Activated T-cell treated with anti-CD3 and anti-CD28 coated beads for 24 hours (primary cell): ENCODE measurements at places on chromosomes 1 and 21.

GRCh38 chr1:30101487-30102227 lies 621.7 kb downstream of the MATN1 start:
- no peak for DNase-seq

- no peak for DNase-seq
Measured at GRCh38 chr1:119341372-119341947, 27.1 kb upstream of the HAO2 start.

DNA sequence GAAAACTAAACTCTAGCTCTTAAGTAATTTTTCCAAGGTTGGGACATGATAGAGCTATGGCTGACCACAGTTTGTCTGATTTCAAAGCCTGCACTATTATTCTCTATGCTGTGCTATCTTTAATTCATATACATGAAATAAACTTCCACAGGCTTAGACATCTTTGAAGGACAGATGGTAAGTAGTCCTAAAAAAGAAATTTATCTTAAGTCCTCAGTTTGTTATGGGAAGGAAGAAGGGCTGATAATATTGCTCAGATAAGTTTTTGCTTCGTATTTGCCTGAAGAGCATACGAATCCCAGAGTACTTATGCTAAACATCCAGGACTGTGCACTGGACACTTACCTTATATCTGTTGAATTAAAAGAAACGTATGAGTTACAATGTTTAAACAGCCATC lies 39.6 kb downstream of the VCAM1 start:
- DNase-seq = no peak

DNA sequence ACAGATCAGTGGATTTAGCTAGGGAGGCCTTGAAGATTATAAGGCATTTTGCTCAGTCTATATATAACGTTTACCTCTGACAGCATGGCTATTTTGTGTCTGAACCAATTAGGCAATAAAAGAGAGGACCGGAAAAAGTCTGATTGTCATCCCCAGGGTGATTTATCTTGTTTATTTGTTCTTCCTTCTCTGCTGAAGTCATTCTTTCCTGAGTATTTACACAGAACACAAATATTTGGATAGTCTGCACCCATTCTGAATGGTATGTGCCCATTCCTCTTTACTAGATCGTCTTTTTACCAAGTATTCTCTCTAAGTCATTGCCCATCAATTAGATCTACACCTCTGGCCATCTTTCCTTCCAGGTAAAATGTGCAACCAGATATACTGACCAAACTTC lies 1602.9 kb downstream of the KCNT2 start:
- DNase-seq = no peak

GRCh38 chr1:111603979-111604378 lies 15.6 kb upstream of the RAP1A start:
- peak; percentile 72 for DNase-seq

- DNase-seq = no peak
Measured at GRCh38 chr1:2969845-2970291, 51.4 kb upstream of the ACTRT2 start.

DNA sequence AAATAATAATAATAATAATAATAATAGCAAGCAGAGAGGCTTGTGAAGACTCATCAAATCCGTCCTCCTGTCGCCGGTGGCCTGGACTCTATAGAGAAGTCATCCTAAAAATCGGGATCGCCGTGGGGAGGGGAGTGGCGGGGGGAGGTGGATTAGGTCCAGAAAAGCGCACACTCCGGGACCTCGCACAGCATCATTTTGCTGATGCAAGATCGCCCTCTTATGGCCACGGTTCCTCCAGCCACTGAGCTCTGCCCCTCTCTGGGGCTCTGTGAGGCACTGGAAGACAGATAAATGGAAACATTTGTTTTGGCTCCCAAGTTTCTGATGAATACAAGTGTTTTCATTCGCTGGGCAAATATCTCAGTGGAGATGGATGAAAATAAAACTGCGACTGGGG lies 612.0 kb downstream of the MATN1 start:
- DNase-seq = no peak

DNA sequence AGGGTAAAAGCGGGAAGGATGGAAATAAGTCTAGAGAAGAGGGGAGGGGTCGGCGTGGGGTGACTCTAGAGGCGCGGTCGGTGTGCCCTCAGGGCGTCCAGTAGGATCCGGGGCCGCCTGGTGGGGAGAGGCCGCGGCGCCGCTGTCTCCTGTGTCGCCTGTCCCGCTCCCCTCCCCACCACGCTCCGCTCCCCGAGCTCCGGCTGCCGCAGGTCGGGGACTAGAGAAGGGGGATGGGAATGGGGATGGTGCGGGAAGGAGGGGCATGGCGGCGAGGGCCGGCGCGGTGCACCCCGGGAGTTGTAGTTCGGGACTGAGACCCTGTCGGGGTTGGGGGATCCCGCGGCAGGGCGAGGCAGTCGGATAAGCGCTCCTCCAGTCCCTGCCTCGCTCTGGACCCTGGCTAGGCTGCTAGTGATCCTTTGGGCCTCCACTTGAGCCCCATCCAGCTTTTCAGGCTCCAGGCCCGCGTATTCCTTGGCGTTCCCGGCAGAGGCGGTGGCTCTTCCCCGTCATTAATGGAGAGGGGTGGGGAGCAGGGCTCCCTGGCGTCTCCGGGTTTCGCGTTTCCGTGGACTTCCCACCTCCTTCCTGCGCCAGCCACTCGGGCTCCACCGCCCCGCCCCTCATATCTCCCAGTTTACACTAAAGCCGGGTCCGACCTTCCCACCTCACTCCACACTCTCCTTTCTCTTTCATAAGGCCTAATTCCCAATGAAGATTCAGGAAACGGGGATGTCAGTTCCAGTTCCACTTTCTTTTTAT lies at the start of gene ENTREP3:
ENTREP3 (minus strand) TSS at position 241 of the 765 bp plus-strand sequence. CDS start 606 bp downstream, outside the sequence.
- peak; percentile 74 for DNase-seq

- DNase-seq = no peak
Measured at GRCh38 chr1:59743324-59744091, 71.2 kb upstream of the HOOK1 start.

DNA sequence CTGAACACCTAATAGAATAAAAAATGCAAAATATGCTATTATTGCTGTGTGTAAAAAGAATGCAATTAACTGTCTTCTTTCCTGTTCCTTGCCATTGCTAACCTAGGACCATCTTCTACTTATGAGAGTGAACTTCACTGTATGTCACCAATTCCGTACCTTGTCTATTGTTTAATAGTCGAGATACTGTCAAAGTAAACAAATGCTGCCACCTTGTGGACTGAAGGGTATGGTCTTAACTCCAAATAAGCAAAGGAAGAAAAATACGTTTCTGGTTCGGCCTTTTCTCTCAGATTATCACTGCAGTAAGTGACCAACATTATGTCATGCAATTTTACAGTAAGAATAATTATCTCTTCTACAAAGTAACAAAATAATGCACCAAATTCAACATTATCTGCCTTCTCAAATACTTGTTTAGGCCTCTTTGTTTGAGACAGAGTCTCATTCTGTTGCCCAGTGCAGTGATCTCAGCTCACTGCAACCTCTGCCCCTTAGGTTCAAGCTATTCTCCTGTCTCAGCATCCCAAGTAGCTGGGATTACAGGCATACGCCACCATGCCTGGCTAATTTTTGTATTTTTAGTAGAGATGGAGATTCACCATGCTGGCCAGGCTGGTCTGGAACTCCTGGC lies 133.4 kb downstream of the COP1 start:
- peak; percentile 14 for DNase-seq

DNA sequence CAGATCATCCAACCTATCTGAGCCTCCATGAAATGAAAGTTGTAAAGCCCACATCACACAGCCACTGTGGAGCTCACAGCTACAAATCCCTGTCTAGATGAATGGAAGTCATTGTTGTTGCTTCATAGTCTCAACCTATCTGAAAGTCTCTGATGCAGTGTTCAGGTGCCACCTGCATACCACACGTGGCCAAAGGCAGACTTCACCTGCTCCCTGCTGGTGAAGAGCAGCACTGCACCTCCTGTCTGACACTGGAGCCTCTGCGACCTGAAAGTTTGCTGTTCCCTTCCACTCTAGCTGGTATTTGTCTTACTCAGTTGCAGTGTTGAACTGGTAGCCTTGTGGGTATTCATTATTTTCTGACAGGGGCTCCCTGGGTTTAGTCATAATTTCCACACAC lies 18.4 kb downstream of the LORICRIN start:
- peak; percentile 35 for DNase-seq

- DNase-seq = no peak
Measured at GRCh38 chr1:201229095-201229494, 38.5 kb downstream of the IGFN1 start.

- DNase-seq = no peak
Measured at GRCh38 chr1:156284757-156285156, 632 bp downstream of the TMEM79 start.

GRCh38 chr1:222772996-222773379 lies 36.0 kb downstream of the FAM177B start:
- no peak for DNase-seq

DNA sequence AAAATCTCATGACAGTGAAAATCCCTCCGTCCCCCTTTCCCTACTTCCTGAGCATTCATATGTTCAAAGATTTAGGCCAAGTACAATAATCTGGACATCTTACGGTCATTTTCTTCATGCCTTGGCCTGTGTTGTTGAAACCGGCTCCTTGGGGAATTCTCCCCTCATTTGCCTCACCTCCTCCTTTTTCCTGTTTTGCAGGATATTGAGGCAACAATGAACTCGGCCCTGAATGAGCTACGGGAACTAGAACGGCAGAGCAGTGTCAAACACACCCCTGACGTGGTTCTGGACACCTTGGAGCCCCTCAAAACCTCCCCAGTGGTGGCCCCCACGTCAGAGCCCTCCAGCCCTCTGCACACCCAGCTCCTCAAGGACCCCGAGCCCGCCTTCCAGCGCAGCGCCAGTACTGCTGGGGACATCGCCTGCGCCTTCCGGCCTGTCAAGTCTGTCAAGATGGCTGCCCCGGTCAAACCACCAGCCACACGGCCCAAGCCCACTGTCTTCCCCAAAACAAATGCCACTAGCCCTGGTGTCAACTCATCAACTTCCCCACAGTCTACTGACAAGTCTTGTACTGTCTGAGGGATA lies 9.3 kb upstream of the IKBKE start:
- no peak for DNase-seq

- DNase-seq = no peak
Measured at GRCh38 chr1:94067196-94067595, 53.8 kb downstream of the ABCA4 start.

GRCh38 chr1:59070610-59071009 lies 226.3 kb upstream of the FGGY start:
- no peak for DNase-seq

DNA sequence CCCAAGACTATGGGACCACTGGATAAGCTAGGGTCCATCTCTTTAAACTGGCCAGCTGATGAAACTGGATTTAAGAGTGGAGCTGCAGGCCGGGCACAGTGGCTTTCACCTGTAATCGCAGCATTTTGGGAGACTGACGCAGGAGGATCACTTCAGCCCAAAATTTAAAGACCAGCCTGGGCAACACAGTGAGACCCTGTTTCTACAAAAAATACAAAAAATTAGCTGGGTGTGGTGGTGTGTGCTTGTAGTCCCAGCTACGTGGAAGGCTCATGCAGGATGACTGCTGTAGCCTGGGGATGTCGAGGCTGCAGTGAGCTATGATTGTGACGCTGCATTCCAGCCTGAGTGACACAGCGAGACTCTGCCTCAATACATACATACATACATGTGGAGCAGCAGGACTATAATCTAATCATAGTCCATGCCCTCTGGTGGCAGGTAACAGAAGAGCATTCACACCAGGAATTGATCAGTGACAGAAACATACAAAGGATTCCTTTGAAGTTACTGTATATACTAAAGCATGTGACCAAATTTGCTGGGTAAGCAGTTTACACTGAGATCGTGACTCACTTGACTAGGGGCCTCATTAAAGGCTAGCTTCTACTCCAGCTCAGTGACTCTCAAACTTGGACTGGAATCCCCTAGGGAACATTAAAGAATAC lies 101.5 kb upstream of the SLFNL1 start:
- no peak for DNase-seq

DNA sequence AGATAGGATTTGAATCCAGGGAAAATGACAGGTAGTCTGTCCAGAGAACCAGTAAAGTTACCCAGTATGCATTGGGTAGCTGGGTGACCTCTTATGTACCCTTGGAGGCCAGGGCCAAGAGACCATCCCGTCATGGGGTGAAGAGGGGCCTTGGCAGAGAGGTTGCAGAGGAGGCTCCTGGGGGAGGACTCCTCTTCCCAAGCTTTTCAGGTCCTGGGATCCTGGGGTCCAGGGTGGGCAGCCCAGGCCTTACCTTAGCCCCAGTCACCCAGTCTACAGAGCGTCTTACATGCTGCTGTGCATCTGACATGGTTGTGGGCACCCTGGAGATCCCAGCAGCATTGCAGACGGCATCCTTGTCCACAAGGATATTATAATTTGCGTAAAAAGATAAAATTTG lies 14.0 kb downstream of the PMF1 start:
- no peak for DNase-seq

GRCh38 chr1:2598329-2598931 lies 11.9 kb downstream of the PRXL2B start:
- no peak for DNase-seq

GRCh38 chr1:164659621-164660411 lies 100.8 kb downstream of the PBX1 start:
- DNase-seq = no peak

- peak; percentile 66 for DNase-seq
Measured at GRCh38 chr1:202189001-202189790, 4.4 kb upstream of the LGR6 start.

GRCh38 chr1:204418174-204419063 lies 6.8 kb upstream of the PPP1R15B start:
- no peak for DNase-seq
